ENCODE measurements at places on chromosomes 11 and 22. TPM values are rescaled to one million over a fixed set of nuclear protein-coding genes. Genes with fewer than 3 reads are reported as not detected.

SCN4B gene
- 0.07 TPM for total RNA-seq

CEP126 gene
- total RNA-seq, result 0.90 TPM

FXYD6 gene
- not detected for total RNA-seq

GVQW3 gene
- 4.3 TPM for total RNA-seq

OR52E6 gene
- total RNA-seq, result not detected

- peak; percentile 56 for DNase-seq
Observed at GRCh38 chr11:93330446-93330984, at the start of gene DEUP1. DEUP1 (plus strand) TSS chr11:93330742; CDS start chr11:93332260, 1,518 bp downstream.

GRCh38 chr22:22103078-22103875 lies 120.7 kb upstream of the TOP3B start:
- DNase-seq, result no peak

- no peak for DNase-seq
Observed at GRCh38 chr11:110716361-110716760, 4.1 kb upstream of the ARHGAP20 start.

- peak; percentile 81 for DNase-seq
Observed at GRCh38 chr11:2077061-2077802, 62.0 kb downstream of the IGF2 start.
